ENCODE measurements at places on chromosomes 7 and 10.

DNA sequence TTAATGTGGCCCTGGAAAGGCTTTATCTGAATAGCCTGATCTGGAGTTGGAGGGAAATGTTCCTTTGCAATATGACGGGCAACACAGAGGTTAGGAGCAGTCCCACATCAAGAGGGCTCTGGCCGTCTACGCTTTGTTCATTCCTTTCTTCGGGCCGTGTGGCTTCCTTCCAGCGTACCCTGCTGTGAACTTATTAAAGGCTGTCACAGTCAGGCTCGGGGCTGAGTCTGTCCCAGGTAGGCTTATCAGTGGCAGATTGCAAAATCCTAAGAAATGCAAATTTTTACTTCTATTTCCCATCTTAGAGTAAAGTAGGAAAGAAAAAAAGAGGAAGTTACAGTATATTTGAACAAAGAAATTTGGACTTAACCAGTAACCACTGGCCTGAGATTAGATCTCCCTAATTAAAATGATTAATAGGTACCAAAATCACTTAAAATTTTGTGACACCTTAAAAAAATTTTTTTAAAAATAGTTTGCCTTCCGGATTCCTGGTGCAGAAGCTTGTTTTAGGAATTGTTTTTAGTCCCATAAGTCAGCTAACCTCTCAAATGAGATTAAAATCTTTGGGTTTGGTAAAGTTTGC, 453.1 kb upstream of the MKI67 start:
- DNase-seq: no peak

DNA sequence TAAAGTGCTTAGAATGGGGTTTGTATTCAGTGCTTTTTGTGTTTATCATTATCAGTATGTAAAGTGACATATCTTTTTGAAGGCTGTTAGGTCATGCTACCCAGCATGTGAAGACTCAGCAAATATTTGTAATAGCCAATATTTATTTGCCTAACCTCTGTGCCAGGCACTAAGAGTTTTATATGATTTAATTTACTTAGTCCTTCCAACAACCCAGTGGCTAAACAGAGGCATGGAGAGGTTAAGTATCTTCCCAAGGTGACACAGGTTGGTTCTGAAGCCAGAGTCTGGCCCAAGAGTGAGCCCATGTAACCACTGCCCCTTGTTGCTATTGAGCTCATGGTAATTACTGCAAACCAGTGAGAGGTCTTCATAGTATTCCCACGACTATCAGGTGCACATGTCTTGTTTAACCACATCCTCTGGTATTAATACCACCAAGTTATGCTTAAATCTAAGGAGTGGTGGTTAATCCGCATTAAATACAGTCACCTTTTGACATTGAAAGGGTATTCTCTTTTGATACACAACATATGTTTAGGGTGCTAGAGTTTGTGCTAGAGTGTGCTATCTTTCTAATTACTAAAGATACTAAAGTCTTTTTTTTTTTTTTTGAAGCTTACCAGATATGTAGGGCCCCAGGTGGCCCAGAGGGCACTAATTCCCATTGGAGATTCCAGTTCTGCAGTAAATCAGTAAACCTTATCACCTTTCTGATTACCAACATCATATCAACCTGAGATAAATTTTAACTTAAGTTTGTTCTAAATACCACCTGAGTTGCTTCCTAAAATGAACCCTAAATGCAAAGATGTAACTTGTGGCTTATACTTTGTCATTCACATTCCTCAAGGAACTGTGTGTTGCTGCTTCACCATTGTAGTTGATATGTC, 2.9 kb downstream of the ADD3 start:
- DNase-seq: no peak

GRCh38 chr10:128077155-128077875, 48.9 kb downstream of the MKI67 start:
- DNase-seq: no peak

DNA sequence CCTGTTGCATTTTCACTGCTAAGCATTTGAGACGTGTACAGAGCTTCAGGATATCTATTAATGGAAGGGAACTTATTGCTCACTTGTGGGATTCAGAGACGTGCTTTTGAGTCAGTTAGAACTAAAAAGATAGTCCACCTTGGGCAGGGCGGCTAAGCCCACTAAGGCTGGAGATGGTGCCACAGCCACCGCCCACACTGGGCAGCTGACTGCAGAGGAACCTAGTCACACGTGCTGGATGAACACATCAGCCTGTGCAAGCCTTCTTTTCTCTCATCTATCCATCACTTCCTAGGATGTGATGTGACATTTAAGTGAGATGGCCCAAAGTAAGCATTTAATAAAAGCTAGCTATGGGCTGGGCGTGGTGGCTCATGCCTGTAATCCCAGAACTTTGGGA, 78.0 kb downstream of the PTPRE start:
- DNase-seq: no peak

- DNase-seq: no peak
Measured at GRCh38 chr7:66539902-66540375, 88.7 kb upstream of the KCTD7 start.

DNA sequence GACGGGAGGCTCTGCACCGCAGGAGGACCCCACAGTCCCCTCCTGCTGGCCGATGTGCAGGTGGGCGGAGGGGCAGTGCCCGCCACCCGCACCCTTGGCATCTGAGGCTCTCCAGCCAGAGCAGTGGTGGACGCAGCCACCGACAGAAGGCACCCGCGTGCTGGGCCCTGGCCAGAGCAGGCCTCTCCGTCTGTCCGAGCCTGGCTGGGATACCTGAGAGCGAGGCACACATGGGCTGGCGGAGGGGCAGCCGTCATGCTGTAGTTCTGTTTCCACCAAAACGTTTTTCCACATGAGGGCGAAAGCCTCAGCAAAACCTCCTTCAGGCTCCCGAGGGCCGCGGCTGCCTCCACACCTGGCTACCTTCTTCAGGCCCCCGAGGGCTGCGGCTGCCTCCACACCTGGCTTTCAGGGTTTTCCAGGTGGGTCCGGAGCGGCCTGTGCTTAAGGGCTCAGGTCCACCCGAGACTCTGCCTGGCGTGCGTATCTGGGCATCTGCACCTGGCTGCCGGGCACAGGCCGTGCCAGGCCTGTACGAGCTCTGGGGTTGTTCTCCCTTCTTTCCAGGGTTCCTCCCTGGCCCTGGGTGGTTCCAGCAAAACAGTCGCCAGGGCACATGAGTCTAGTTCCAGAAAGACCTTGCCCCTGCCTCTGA, 115.5 kb downstream of the INPP5A start:
- DNase-seq: no peak

DNA sequence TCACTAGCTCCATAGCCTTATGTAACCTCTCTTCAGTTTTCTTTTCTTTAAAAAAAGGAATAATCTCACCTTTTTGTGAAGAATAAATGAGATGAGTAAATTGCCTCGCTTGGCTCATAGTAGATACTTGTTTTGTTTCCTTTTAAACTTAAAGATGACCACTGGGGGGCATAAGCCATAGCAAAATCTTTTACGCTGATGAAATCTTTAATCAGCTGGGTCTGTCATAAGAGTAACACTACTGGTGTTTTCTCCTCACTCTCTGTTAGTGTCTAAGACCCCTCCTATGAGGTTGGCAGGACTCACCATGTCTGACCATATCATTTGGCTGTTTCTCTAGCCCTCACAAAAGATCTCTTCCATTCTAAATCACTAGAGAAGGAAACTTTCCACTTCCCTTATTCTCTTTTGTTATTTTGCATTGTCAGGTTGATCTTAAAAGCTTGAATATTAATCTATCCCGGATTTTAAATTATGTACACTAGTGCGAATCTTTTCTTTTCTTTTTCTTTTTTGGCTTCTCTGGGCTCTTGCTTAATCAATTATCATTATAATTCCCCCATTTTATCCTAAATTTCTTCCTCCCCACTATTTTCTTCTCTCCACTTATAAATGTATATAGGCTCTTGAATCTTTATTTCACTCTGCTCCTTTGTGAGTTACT, 12.5 kb downstream of the STAG3 start:
- peak; percentile 37 for DNase-seq

- DNase-seq: no peak
Measured at GRCh38 chr7:106022193-106022821, 59.2 kb downstream of the CDHR3 start.

DNA sequence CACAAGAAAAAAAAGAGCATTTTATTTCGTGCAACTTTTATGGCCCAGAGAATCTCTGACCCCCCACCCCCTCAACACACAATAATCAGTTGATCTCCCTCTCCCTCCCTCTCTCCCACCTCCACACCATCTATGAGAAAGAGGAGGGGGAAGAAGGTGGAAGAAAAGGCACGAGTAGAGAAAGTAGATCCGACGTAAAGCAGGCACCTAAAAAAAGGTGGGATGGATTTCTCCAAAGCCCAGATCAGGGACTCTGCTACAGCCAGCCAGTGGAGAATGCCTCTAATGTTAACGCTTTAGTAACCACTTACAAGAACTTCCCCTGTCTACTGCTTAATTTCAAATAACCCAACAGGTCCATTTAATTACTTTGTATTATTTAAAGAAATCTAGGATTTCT, 24.4 kb downstream of the KMT2C start:
- DNase-seq: no peak

DNA sequence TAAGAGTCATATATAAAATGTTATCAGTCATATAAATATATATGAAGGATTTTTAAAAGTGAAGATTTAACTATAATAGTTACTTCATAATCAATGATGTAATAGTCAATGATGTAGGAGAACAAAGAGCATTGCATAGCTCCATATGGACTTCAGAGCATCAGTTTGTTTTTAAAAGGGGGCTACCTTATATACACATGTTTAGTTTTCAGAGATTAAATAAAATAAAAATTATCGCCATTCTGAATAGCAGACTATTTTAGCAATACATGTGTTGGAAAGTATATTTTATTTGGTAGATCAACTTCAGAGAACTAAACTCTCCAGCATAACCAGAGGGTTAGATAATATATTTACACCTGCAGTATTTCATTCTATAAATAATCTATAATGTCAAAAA, 29.1 kb upstream of the EPC1 start:
- DNase-seq: no peak

DNA sequence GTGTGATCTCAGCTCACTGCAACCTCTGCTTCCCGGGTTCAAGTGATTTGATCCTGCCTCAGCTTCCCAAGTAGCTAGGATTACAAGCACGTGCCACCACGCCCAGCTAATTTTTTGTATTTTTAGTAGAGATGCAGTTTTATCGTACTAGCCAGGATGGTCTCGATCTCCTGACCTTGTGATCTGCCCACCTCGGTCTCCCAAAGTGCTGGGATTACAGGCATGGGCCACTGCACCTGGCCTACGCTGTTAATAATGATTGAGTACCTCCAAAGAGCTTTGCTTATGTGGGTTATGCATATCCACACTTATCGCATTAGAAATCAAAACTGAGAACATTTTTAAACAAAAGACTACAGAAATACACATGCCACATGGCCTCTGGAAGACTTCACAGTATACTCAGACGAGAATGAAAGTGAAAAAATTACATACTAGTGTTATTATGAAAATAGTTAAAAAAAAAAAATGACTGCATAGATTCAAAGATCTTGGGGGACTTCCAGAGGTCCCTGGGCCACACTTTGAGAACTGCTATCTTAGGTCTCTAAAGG, 25.4 kb downstream of the RPP38 start:
- DNase-seq: no peak

DNA sequence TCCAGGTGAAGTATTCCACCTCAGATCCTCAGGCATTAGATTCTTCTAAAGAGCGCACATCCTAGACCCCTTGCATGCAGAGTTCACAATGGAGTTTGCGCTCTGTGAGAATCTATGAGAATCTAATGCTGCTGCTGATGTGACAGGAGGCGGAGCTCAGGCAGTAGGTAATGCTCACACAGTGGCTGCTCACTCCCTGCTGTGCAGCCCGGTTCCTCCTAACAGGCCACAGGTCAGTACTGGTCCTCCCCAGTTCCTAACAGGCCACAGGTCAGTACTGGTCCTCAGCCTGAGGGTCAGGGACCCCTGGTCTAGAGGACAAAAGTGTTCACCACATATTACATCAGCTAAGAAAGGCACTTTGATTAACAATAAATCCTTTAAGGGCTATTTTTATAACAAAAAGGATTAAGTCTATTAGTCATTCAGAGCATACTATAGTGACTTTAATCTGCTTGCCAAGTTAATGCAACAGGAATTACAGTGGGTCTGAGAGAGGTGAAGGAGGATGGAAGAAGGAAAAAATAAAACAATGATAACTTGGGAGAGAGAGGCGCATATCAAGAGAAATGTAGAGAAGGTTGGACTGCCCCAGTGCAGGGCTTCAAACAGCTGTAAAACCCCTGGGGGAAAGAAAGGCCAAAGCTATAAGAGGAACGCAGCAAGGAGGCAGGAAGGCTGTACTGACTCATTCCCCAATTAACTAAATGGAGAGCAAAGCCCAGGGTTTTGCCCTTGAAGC, 49.2 kb downstream of the CUL2 start:
- peak; percentile 43 for DNase-seq

DNA sequence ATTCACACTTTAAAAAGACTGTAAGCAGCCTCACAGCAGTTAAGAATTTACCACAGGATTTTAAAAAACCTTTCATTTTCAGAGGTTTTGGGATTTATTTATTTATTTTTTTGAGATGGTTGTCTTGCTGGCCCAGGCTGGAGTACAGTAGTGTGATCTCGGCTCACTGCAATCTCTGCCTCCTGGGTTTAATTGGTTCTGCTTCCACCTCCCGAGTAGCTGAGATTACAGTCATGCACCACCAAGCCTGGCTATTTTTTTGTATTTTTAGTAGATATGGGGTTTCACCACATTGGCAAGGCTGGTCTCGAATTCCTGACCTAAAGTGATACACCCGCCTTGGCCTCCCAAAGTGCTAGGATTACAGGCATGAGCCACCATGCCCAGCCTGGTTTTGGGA, 19.1 kb downstream of the MINDY4 start:
- no peak for DNase-seq

DNA sequence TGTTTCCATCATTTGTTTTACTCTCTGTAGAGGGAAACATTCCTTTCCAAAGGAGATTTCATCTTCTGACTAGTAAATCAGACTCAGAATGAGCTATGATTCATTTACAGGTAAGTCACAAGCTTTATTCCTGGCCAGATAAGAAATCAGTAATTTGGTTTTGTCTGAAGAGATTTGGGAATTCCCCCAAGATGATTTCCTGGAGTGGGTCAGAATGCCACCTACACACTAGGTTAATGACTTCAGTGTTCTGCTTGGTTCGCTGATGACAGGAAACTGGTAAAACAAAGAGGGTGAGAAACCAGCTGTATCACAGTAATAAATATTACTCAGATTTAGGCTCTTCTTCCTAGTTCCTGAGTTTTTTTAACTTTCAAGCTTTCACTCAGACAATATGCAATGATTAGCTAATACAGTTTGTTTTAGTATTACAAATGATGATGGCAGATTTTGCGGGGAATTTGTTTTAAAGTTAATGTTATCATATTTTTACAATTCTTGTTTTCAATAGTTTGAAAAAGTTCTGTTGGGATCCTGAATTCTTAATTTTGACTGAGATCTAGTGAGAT, 8.3 kb upstream of the ASZ1 start:
- no peak for DNase-seq

- DNase-seq: no peak
Measured at GRCh38 chr7:109206196-109206595, 636.5 kb downstream of the DNAJB9 start.
